GM04504 (cell line): ENCODE measurements at places on chromosomes 3 and 15.
A peak's percentile ranks its signal among the peaks of the same experiment; 100 is the strongest.

GRCh38 chr3:171039674-171040073 is 13.2 kb upstream of the SLC2A2 start:
- DNase-seq = no peak

DNA sequence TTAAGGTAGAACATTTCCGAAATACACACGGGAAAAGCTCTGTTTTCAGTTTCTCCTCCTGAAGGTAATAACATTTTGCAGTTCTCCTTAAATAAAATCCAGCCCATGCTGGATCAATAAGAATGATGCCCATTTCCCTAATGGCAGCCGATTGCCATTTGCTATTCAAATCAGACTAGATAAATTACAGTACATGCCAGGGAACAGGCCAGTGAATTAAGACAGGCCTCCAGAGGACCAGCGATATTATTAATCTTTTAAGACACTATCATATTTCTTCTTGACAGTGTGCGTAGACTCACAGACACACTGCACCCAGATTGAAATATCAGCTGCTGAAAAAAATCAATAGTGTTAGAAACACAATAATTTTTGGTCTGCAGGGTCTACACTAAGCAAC is 422.3 kb downstream of the TIGIT start:
- DNase-seq = no peak

DNA sequence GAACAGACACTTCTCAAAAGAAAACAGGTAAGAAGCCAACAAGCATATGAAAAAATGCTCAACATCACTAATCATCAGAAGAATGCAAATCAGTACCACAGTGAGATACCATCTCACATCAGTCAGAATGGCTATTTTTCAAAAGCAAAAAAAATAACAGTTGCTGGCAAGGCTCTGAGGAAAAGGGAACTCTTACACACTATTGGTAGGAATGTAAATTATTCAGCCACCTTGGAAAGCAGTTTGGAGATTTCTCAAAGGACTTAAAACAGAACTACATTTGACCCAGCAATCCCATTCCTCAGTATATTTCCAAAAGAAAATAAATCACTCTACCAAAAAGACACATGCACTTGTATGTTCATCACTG is 95.6 kb downstream of the APBA2 start:
- no peak for DNase-seq

DNA sequence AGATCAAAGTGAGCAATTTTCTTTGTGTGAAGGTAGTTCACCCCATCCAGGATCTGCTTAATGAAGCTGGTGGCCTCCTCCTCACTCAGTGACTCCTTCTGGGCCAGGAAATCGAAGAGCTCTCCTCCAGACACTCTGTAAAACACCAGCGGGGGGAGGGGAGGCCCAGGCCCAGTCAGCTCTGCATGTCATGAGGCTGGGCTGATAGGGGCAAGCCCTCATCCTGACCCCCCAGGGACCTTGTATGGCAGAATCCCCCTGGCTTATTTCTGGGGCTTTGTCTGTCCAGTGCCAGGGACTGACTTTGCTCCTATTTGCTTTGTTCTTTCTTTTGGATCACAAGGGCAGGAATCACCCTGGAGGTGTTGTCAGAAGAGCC is 74.9 kb downstream of the DAPK2 start:
- DNase-seq = no peak

- peak; percentile 40 for DNase-seq
Observed at GRCh38 chr3:152466784-152467183, 198.1 kb downstream of the MBNL1 start.

GRCh38 chr3:18410205-18410604 is 14.9 kb downstream of the SATB1 start:
- DNase-seq = no peak

- DNase-seq = no peak
Observed at GRCh38 chr3:119352034-119352609, 57.9 kb downstream of the ARHGAP31 start.

- peak; percentile 71 for DNase-seq
Observed at GRCh38 chr3:71495708-71496472, 87.6 kb downstream of the FOXP1 start.

DNA sequence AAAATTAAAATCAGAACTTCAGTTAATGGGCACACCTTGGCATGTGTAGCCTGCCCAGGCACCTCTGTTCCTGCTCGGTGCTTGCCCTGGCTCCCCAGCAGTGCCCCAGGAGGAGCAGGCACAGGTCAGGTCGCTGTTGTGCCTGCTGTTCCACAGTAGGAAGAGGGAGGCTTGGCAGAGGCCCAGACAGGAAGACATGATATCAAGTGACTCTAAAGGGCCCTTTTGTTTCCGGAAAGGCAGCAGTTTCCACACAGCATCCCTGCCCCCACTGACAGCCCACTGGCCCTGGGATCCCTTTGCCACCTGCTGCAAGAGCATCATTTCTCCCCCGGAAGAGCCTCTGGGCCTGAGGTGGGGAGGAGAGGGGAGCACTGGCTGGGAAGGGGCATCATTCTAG is 40.5 kb upstream of the HES1 start:
- no peak for DNase-seq

- DNase-seq = no peak
Observed at GRCh38 chr3:8838234-8838633, 68.8 kb upstream of the OXTR start.

DNA sequence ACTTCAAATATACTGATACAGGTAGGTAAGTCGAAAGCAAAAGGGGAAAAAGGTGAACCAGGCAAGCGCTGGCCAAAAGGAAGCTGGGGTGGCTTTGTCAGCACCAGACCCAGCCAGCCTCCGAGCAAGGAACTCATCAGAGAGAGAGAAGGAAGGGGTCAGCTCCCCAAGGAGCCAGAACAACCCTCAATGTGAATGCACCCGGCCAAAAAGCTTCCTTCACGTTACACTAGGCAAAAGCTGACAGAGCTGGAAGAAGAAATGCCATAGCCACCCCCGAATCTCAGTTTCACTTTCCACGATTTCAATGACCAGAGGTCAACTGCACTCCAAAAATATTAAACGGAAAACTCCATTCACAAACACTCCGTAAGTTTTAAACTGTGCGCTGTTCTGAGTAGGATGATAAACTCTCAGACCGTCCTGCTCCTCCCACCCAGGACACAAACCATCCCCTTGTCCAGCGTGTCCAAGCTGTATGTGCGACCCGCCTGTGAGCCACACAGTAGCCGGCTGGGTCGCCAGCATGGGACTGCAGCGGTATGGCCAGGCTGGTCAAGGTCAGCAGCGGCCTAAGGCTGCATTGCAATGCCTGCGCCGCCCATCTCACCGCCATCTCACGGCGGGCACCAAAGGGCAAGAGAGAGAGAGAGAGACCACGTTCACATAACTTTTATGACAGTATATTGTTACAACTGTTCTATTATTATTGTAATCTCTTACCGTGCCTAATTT is 29.7 kb downstream of the CYFIP1 start:
- no peak for DNase-seq

DNA sequence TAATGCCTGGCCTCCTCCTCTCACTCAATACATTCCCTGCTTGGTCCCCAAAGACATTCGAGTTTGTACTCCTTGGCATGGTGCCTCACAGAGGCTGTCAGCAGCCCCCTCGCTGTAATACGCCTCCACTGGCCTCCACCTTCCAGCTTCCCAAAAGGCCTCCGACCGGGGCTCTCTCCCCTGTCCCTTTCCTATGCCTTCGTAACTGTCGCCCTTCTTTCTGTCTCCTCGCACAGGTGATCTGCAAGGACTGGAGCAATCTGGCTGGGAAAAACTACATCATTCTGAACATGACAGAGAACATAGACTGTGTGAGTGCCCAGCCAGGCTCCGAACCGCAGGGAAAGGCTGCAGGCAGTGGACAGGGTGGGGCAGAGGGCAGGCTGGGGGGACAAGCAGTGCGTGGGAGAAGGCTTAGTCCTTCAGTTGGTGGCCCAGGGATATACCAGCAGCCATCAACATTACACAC is 10.7 kb upstream of the ABTB1 start:
- no peak for DNase-seq

DNA sequence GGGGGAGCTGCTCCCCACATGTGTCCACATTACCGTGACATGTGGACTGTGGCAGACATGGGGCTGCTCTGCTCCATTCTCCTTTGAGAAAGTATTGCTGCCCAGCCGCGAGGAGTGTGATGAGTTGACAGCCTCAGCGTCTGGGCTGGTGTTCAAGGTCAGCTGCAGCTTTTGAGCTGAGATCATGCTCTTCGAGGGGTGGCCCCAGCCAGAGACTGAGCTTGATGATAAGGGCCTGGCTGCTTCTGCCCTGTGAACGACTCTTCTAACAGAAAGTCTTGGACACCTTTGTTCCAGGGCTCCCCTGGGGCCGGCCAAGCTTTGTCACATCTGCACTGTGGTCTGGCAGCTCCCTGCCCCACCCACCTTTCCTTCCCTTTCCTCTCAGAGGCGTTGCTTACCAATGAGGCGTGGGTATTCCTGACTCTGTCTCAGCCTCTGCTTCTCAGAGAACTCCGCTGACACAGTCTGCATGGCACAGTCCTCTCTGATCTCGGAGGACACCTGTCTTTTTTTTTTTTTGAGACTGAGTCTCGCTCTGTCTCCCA is 86.6 kb downstream of the CHRD start:
- DNase-seq = no peak

DNA sequence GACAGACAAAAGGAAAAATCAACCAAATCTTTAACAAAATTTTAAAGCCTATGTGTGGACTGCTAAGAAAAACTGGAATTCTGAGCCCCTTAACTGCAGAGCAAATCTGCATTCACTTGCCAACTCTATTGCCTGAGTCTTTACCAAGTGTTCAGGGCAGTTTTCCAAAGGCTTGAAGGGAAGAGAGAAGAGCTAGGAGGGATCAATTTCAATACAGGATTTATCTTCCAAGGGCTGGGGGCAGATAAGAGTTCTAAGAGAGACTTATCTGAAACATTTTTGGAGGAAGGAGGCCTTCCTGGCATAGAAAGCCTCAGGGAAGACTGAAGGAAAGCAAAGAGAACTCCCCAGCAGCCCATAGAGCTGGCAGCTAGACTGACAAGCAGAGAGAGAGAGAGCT is 31.4 kb upstream of the LSAMP start:
- no peak for DNase-seq

GRCh38 chr15:49279521-49280456 is 109.7 kb downstream of the GALK2 start:
- DNase-seq = no peak

DNA sequence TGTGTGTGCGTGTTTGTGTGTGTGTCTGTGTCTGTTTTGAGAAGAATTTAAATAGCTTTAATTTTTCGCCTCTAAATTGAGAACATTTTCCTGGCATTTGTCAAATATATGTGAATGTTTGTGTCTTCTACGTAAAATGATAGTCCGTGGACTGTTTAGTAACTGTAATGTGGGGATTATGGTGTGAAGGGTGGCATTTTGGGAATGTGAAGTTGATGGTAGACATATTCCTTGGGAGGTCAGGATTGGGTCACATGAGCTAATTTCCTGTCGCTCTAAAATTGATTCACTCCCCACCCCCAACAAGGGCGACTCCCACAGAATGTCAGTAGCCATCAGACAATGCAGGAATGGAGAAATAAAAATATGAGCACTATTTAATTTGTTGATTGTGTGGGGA is 107.3 kb downstream of the ITPR1 start:
- DNase-seq = no peak

GRCh38 chr3:160227419-160227818 is 2.2 kb downstream of the C3orf80 start:
- no peak for DNase-seq

- no peak for DNase-seq
Observed at GRCh38 chr3:79063624-79064023, 704.2 kb downstream of the ROBO1 start.

DNA sequence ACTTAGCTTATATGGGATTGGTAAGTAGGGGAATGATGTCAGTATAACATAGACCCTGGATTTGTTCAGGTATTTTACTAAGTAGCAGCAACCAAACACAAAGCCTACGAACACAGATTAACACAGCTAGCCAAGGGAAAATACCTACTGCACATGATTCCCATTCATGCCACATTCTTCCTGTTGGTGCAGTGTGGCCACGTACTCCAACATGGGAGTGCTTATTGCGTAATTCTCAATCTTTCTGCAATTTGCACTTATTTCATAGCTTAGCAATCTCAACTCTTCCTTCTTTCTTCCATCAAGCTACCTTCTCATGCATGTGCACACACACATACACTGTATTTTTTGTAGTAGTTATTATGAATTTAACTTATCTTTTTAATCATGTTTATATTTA is 186.8 kb downstream of the IL5RA start:
- no peak for DNase-seq

DNA sequence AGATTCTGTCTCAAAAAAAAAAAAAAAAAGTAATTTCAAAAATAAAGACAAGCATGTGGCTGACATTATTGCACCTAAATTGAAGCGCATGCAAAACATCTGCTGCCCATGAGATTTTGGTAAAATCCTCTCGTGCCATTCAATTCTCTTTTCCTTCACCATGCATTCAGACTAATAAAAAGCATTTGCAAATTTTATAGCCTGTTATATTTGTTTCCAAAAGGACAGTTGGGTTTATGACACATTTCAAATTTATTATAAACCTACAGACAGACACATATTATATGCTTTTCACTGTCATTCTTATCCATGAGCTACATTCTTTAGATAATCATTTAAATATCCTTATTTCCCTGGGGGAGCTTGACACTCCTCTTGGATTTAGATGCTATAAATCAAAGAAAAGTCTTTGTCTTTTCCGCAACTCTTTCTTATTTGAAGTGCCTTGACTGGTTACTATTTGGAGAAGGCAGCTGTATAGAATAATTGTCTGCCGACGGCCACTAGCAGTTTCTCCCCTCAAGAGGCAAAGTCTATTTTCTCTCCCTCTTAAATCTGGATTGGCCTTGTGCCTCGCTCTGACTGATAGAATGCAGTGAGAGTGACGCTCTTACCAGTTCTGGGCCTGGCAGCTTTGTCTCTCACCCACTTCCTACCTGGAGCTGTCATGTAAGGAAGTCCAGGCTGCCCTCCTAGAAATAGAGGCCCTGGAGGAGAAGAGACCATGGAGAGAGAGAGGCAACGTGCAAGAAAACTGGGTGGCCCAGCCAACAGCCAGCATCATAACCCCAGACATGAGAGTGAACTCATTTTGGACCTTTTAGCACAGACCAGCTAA is 6.8 kb upstream of the LRIG1 start:
- DNase-seq = no peak

- no peak for DNase-seq
Observed at GRCh38 chr15:71807125-71807629, 3.2 kb upstream of the NR2E3 start.

- DNase-seq = no peak
Observed at GRCh38 chr15:77836121-77836692, 203.5 kb upstream of the LINGO1 start.

DNA sequence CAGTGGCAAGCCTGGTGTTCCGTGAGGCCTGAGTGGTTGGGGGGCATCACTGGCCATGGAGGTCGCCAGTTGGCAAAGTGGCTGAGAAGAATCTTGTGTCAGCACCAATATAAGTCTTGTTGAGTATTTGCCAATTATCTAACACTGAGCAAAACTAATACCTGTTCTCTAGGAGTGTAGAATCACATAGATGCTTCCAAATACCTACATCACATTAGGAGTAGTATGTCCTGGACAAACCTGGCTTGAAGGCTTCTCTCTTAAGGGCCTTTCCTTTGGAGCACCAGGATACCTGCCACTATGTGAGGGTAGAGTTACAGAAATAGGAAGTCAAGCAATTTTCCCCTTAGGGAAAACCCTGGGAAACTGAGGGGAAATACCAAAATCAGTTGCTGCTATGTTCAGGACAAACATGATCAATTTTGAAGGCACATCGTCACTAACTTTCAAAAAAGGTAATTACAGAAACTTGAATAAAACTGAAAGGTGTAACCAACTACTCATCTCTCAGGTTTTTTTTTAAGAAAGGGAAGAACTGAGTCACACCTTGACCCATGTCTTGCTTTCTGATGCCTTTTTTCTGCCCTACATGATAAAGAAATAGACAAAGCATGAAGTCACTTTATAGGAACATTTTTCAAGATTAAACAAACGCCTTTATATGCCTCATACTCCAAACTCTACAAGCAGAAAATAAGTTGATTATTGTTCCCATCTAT is 100.4 kb downstream of the IMPG2 start:
- no peak for DNase-seq
